Fibroblast of skin of right biceps (primary cell): ENCODE measurements at places on chromosomes 5 and 9.

GRCh38 chr5:179870403-179870903 is 11.8 kb upstream of the MRNIP start:
- DNase-seq, result peak; percentile 28

DNA sequence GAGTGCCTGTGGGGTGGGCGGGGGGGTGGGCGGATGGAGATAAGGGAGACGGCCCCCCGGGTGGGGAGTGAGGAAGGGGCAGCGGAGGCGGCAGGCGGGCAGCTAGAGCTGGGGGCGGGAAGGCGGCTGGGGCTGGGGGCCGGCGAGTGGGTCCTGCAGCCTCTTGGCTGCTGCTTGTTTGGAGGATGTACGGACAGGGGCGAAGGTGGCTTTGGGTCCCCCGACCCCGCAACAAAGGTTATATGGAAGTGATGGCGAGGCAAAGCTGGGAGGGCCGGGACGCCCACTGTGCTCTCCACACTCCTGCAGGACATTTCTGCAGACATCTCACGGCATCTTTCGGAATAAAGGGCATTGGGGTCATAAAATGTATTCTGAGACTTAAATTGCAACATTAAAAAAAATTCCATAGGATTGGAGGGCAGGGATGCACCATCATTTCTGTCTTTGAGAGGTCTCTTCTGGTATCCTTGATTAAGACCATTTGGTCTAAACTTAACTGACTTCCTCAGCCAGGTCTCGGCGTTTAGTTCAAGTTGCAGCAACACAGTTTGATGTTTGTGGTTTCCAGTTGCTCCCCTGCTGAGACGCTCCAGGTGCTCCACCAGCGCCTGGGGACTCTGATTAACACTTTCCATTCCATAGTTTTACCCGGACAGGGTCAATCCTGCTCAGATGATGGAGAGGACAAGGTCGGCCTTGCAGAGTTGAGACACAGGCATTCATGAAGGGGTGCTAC is 101.6 kb upstream of the SSBP2 start:
- DNase-seq, result peak; percentile 51

DNA sequence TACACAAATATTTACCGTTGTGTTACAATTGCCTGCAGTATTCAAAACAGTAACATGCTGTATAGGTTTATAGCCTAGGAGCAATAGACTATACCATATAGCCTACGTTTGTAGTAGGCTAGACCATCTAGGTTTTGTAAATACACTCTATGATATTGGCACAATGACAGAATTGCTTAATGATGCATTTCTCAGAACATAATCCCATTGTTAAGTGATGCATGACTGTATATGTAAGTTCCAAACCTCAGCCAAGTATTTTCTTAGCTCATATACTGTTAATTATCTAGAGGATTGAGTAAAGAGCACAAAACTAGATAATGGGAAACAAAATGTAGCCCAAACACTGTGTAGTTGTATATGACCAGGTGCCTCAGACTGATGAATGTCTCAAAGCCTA is 220.1 kb downstream of the ANXA1 start:
- no peak for DNase-seq

GRCh38 chr9:28892538-28892937 is 1319.3 kb upstream of the C9orf72 start:
- no peak for DNase-seq

- DNase-seq, result peak; percentile 42
These were observed at the start of gene ARHGEF28 for GRCh38 chr5:73625944-73626811. ARHGEF28 (plus strand) TSS chr5:73626196; CDS start chr5:73684852, 58,656 bp downstream.

DNA sequence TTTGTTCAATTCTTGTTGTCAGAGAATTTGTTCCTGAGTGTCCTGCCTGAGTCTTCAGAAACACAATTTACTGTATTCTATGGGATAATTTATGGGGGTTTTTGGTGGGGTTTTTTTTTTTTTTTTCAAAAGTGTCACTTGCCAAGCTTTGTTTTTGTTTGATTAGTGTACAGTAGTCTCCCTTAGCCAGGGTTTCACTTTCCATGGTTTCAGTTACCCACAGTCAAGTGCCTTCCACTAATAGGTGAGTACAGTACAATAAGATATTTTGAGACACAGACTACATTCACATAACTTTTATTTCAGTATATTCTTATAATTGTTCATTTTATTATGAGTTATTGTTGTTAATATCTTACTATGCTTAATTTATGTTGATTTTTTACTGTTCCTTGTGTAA is 25.0 kb upstream of the AUH start:
- no peak for DNase-seq

DNA sequence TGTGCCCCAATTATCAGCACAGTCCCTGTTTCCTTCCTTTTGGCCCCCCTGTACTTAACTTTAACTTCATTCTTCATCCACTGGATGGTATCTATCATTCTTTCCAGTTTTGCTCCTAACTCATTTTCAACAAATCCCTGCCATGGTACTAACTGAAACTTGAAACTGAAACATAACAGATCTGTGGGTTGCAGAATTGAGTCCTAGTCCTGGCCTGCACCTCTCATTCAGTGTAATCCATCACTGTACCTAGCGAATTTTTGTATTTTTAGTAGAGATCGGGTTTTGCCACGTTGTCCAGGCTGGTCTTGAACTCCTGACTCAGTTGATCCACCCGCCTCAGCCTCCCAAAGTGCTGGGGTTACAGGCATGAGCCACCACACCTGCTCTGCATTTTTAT is 15.3 kb upstream of the PIK3R1 start:
- DNase-seq, result no peak

GRCh38 chr5:178104492-178104891 is 8.8 kb upstream of the N4BP3 start:
- no peak for DNase-seq

DNA sequence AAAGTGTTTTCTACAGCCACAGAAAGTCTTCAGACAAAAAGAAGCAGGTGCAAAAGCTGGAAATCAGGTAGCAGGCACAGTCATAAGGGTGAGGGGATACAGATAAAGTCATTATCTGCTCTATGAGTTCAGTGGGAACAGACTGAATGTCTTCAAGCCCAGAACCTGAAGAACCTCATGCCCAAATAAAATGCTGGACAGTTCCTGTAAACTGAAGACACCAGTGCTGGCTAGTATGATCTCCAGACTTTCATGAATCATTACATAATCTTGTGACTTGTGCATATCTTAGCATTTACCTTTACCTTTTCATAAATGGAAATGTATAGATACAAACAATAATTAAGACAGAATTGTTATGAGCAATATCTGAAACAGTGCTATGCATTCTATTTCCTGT is 728.7 kb downstream of the DNAH5 start:
- no peak for DNase-seq

GRCh38 chr5:54673523-54674225 is 156.1 kb downstream of the SNX18 start:
- peak; percentile 53 for DNase-seq
